ENCODE measurements at places on chromosomes 5 and 9.
A peak's percentile ranks its signal among the peaks of the same experiment; 100 is the strongest.

DNA sequence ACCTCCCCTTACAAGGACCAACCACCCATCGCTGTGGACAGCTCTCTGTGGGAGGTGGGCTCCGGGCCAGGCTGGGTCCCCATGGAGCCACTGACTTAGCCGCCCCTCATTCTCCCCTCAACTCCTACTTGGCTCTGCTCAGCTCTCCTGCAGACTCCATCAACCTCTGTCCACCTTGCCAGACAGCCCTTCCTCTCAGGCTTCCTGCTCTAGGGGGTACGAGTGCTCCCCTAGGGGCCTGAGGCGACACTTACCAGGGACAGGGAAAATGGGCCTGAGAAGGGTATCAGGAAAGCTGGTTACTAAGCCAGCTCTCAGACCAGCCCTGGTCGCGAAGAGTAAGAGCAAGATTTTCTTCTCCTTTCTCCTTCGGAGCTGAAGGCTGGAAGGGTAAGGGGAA is 43.9 kb downstream of the SHB start:
- DNase-seq = no peak

- no peak for DNase-seq
Observed at GRCh38 chr5:154791535-154791934, 36.4 kb downstream of the LARP1 start.

GRCh38 chr9:83138422-83139135 is 75.6 kb upstream of the RASEF start:
- DNase-seq = no peak

GRCh38 chr5:54651482-54652076 is 134.0 kb downstream of the SNX18 start:
- no peak for DNase-seq

- DNase-seq = no peak
Observed at GRCh38 chr9:38445154-38446043, 21.1 kb upstream of the IGFBPL1 start.

DNA sequence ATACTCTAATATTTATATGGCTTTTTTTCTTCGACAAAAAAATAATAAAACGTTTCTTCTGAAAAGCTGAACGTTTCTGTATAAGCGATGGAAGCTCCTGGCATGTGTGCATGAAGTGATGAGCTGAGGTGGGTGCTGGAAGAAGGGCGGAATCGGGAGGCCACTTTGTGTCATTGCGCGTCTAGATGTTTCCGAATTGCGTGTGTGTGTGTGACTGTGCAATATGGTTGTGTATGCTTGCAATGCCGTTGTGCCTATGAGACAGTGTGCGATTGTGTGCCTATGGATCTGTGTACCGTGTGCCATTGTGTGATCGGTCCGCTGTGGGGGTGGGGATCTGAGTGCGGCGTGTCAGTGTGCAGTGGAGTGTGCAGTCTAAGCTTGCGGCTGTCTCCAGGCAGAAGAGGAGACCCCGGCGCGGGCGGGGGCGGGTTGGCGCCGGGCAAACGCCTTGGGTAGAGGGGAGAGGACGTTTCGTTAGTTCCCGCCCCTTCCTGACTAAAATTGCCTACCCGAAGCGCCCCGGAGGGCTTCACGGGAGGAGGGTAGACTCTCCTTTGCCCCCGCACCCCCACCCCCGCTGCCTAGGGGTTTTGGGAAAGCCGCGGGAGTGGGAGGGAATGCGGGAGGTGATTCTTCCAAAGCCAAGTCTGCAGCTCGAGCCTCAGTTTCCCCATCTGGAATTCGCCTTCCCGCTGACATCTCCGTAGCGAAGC is 24.2 kb downstream of the PCDHGC5 start:
- no peak for DNase-seq

DNA sequence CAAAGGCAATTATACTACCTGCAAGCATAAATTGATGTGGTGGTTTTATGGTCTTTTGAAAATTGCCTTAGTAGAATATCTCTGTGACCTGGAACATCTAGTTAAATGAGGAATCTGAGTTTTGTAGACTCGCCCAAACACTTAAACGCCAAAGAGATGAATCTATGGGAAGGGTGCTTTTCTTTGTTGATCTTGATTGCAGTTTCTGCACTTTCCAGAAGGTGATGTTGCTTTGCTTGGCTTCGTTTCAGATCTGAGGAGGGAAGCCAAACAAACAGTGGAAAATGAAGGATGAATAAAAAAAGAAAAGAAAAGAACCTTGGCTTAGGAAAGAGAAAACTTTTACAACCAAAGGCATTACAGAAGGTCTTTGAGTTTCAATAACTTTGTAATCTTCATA is 1021.2 kb downstream of the NR2F1-AS1 start:
- DNase-seq = no peak

- no peak for DNase-seq
Observed at GRCh38 chr5:543755-544674, 19.8 kb upstream of the SLC9A3 start.

DNA sequence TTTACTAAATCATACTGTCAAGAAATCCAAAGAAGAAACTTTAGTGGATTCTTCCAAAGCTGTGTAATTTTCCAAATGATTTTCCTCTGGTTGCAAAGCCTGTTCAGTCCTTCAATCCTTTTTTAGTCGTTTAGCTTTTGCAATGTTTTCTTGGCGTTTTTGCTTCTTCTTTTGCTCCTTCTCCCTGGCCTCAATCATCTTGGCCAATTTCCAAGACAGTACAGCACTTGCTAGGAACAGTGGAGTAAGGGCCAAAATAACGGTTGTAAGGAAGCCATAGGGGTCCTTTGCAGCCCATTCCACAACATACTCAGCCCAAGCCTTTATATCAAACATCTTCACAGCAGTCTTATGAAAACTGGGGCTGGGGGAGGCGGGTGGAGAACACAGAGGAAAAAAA is 2.4 kb downstream of the SMIM15 start:
- no peak for DNase-seq

GRCh38 chr9:113309204-113309813 is 6.1 kb upstream of the RNF183 start:
- DNase-seq = no peak

GRCh38 chr9:8284884-8285283 is 485.3 kb upstream of the DMAC1 start:
- no peak for DNase-seq

DNA sequence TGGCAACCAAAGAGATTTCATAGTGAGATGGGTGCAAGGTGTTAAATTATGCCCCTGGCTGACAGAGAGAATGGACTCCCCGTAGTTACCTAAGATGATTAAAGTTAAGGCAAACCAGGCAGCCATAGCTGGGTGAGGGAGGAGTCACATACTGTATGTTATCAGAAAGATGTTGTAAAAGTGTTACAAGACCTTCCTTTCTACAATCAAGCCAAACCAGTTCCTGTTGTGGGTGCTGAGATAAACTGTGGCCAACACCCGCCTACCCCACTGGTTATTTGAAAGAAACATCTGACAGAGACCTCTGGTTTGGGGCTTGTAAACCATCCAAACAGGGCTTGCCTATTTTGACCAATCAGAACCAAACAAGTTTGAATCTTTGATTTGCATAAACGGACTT is 684.7 kb upstream of the NUDT12 start:
- no peak for DNase-seq

GRCh38 chr5:74659172-74659571 is 18.6 kb upstream of the ENC1 start:
- DNase-seq = no peak

DNA sequence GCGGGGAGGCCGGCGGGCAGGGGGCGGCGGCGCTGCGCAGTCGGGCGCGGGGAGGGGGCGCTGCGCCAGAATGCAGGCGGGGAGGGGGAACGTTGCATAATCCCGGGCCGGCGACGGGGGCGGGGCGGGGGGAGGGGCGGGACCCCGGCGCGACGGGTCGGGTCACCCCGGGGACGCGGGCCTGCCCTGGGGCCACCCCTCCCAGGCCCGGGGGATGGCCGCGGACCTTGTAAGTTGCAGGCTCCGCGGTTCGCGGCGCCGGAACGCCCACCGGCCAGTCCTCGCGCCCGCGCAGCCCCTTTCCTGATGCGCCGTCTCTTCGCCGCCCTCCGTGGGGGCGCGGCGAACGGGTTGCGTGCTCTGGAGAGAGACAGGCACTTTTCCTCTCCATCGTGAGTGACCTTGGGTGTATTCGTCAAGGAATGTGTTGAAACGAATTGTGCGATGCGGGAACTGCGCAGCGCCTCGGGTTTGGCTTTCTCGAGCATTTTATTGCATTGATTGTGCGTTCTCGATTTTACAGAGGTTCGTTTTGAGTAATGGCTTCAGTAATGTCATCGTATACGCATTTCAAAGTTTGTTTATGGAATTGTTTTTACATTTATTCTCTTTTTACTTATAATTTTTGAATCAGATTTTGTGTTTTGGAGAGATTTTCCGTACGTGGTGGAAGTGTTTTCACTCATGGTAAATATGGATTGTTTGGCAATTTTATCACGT is 802 bp downstream of the SPIN1 start:
- peak; percentile 39 for DNase-seq

- DNase-seq = no peak
Observed at GRCh38 chr9:75104607-75105006, 16.3 kb downstream of the OSTF1 start.

- DNase-seq = no peak
Observed at GRCh38 chr5:94857111-94857510, 238.6 kb downstream of the SLF1 start.

GRCh38 chr5:173592050-173592669 is 24.3 kb downstream of the BOD1 start:
- no peak for DNase-seq

DNA sequence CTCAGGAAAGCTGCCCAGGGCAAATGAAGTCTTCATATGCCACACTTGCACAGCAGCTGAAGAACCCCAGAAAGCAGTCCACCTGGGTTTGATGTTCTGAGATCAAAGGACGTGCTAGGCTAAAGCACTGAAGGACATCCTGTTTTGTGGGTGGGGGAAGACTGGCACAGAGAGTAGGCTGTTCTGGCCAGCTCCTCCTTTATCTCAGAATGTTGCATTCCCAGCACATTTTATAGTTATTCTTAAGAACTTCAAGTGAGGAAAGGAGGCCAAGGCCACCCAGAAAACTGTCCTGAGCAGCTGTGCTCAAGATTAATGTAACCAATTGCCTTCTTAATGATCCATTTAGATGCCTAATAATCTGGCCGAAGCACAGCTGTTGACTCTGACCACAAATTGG is 10.9 kb downstream of the SHOC1 start:
- DNase-seq = no peak

DNA sequence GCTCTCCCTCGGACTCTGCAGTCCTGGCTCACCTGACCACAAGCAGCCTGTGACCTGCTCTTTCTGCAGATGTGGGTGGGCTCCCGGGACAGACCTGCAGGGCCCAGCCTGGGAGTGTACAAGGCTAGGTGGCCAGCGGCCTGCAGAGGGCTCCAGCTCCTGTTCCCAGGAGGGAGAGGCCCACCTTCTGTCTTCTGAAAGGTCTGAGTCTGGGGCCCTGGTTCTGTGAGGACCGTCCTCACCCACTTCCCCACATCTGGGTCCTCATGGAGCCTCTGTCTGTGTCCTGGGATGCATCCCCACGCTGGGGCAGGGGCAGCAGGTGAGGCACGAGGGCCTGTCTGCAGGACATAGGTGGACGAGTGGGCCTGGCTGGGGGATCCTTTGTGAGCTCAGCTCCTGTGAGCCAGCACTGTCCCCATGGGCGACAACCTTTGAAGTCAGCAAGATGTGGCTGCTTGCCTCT is 43.7 kb downstream of the PHF2 start:
- no peak for DNase-seq

DNA sequence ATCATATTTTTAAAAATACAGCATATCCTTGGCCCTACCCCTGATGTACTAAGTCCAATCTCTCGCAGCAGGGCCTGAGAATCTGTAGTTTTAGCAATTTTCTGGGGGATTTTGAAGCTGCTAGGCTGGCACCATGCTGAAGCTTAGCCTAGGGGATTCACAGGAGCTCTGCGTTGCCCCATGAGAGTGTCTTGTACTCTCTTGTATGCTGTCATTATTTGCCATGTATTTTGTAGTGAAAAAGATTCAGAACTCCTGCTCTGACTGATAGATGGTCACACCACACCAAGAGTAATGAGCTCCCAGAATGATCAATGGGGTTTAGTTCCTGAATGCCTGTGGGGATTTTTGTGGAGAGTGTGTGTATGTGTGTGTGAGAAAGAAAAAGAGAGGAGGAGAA is 20.7 kb upstream of the TRMT10B start:
- no peak for DNase-seq

DNA sequence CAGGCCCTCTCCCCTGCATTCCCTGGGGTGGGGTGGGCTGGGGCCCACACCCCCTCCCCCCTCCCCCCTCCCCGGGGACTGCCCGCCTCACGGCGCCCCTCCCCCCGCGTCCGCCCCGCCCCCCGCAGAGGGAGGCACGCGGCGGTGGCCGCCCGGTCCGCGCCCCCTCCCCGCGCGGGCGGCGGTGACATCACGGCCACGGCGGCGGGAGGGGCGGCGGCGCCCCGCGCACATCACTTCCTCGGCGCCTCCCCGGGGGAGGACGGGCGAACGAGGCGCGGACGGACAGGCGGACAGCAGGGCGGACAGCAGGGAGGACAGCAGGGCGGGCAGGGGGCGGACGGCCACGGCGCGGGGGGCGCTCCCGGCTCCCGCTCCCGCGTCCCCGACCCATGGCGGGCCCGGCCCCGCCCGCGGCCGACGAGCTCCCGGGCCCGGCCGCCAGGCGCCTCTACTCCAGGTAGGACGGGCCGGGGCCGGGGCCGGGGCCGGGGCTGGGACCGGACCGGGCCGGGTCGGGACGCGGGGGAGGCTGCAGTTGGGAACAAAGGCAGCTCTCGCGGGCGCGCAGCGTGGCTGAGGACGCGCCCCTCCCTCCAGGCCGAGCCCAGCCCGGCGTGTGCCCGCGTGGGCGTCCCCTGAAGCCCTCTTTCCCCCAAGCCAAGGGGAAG is at the start of gene GPSM1:
Gene GPSM1 (plus strand): TSS at position 236 of the 671 bp plus-strand sequence. CDS start 157 bp downstream, at position 393.
- no peak for DNase-seq

- DNase-seq = peak; percentile 93
Observed at GRCh38 chr5:150143350-150144245, 12.0 kb downstream of the PDGFRB start.

DNA sequence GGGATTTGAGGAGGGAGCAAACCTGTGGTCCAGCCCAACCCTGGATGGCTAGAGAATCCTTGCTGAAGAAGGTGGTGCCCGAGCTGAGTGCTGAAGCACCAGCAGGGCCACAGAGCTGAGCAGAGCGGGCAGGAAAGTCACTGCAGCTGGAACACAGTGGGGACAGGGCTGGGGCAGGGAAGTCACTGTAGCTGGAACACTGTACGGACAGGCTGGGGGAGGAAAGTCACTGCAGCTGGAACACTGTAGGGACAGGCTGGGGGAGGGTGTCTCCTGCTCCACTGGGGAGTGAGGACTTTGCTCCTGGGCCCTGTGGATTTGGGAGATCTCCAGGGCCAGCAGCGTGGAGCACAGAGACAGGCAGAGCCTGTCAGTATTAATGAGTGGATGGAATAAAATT is 9.0 kb upstream of the SUSD3 start:
- no peak for DNase-seq

- no peak for DNase-seq
Observed at GRCh38 chr9:100670719-100671118, 92.8 kb downstream of the CAVIN4 start.

DNA sequence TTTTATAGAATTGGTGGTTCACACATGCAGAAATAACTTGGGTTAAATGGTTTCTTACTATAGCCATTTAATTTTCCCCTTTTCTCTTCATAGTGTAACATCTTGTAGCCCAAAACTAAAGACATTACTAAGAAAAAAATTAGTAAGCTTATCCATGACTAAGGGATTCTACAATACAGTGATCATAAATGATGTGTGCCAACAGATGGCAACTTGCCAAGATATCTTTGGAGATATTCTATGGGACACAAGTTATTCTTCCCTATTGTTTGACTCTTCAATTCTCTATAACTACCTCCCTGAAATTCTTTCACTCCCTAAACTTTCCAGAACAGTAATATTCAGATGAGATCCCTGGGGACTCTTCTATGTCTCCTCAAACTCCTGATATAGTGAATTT is 580.6 kb downstream of the PTPRD start:
- no peak for DNase-seq

- DNase-seq = no peak
Observed at GRCh38 chr5:3309538-3309937, 286.1 kb upstream of the IRX1 start.
